ENCODE measurements at places on chromosomes 5 and 9.

GRCh38 chr9:130902204-130903185 is 5.9 kb upstream of the QRFP start:
- no peak for DNase-seq

GRCh38 chr9:93061260-93061751 is 2.8 kb downstream of the SUSD3 start:
- DNase-seq = no peak

DNA sequence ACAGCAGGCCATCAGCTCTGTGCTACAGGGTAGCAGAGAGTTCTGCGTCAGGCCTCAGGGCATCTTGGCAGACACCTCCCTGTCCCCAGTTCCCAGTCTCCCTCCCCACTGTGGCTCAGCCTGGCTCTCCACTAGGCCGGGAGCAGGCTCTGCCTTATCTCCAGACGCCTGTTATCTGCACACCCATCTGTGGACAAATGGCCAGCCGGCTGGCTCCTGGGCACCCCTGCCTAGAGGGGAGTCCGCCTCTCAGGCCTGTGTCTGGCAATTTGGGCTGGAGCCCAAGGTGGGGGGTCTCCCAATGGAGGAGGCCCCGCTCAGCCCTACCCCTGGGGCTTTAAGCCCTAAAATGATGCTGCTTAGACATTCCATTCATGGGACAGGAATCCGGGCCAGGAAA is 39.2 kb upstream of the HAND1 start:
- no peak for DNase-seq

DNA sequence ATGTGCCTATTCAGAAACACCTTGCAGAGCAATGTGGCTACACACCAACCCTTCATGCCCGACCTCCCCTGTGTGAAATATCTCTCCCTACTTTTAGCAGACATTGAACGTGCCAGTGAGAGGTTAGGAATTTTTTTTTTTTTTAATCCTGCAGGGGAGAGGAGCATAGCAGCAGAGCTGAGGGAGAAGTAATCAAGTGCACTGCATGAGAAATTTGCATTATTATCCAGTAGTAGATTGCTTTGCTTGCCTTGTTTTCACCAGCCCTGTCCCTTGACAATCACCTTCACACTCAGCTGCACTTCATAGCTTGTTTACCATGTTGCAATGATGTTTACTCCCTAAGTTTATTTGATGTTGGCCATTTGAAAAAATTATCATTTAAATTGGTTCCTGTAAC is 489.6 kb upstream of the ZNF608 start:
- no peak for DNase-seq

All from fibroblast of skin of left biceps (primary cell).